ENCODE measurements at places on chromosomes 12 and 14.

GRCh38 chr12:57590479-57590863, 521 bp upstream of the PIP4K2C start:
- DNase-seq, result no peak

GRCh38 chr14:64993266-64993930, 6.7 kb downstream of the FNTB start:
- DNase-seq, result no peak

DNA sequence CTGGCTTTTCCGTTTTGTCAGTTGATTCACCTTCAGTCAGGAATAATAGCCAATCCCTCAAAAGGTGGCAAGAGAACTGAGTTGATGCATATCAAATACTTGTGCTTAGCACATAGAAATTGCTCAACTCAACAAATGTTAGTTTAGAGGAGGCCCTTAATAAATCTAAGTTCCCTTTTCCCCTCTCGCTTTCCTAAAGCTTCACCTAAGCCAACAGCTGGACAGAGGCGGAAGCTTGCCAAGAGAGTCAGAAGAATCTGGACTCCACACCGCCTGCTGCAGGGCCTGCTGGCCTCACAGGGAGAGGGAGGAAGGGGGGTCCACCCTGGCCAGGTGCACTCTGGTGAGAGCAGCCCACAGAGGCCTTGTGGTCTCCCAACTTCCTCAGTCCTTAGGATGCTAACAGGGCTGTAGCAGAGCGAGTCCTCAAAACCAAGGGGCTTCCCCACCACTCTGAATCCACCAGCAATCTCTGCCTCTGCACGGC, 213.1 kb downstream of the CHST11 start:
- DNase-seq, result peak; percentile 66

- DNase-seq, result no peak
These were observed 962.6 kb downstream of the AACS start for GRCh38 chr12:126027825-126028224.

DNA sequence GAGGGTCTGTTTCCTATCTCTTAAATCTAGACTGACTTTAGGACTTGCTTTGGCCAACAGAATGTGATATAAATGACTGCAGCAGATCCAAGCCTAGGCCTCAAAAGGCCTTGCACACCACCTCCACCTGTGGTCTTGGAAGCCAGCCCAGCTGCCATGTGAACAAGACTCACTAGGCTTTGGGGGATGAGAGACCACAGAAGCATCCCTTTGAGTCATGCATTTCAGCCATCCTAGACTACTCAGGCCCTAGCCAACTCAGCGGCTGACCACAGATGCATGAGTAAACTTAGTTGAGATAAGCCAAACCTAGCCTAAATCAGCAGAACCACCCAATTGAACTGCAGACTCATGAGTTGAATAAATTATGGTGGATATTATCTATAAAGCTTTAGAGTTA, 87.7 kb downstream of the KCNH5 start:
- DNase-seq, result peak; percentile 91

GRCh38 chr14:104794993-104795780, at the start of gene AKT1:
TSS of gene AKT1 (minus strand) at chr14:104795748. CDS start at chr14:104792643, 3,105 bp downstream.
- no peak for DNase-seq

DNA sequence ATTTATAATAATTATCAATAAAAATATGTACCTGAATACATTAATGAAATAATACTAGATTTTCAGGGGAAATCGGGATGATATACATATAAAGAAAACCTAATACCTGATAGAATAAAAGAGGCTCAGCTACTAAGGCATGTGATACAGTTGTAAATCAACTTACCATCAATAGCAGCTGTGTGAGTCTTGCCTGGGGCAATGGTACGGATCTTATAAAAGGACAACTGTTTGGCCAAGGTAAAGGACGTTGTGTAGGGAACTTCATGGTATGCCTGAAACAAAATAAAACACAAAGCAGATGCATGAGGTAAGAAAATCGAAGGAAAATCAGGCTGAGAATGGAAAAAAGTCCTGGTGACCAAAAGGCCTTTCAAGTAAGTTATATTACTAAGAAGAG, 25.4 kb downstream of the NEK9 start:
- no peak for DNase-seq

DNA sequence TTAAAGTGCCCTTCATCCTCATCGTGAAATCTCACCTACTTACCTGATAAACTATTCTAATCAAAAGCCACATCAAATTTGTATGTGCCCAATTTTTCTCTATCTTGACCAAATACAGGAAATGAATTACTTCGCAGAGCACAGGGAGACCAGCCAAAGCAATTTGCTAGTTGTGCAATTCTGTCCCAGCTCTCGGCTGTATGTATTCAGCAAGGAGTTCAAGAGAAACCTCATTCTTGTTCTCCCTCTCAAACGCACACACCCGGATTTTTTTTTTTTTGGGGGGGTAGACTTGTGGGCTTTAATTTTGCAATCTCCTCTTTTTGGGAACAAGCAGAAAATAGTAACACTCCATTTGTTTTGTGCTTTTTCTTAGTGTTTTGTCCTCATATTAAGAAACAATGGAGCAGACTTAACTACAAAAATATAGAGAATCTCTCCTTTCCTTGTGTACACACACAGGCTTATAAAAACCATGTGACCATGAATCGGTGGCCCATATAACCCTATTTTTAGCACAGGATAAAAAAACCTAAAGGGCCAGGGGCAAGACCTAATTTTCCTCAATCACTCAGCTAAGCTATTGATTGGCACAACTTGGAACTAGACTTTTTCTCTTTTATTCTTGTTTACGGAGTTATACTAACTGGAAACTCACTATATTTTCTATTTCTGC, 64.2 kb downstream of the MBIP start:
- DNase-seq, result no peak

- no peak for DNase-seq
These were observed 77.9 kb downstream of the BHLHE41 start for GRCh38 chr12:26046906-26047305.

DNA sequence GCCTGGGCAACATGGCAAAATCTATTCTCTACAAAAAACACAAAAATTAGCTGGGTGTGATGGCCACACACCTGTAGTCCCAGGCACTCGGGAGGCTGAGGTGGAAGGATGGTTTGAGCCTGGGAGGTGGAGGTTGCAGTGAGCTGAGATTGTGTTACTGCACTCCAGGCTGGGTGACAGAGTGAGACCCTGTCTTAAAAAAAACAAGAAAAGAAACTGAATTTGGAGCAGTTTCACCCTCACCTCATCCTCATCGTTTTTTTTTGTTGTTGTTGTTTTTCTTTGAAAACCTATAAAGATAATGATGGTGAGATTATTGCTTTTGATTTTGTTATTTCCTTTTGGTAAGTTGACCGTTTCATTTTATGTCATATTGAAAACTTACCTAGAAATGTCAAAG, 60.7 kb downstream of the SLC38A6 start:
- no peak for DNase-seq

GRCh38 chr14:28744126-28744525, 22.5 kb upstream of the FOXG1 start:
- no peak for DNase-seq

- DNase-seq, result no peak
These were observed 6.4 kb upstream of the CCDC60 start for GRCh38 chr12:119328111-119328510.

DNA sequence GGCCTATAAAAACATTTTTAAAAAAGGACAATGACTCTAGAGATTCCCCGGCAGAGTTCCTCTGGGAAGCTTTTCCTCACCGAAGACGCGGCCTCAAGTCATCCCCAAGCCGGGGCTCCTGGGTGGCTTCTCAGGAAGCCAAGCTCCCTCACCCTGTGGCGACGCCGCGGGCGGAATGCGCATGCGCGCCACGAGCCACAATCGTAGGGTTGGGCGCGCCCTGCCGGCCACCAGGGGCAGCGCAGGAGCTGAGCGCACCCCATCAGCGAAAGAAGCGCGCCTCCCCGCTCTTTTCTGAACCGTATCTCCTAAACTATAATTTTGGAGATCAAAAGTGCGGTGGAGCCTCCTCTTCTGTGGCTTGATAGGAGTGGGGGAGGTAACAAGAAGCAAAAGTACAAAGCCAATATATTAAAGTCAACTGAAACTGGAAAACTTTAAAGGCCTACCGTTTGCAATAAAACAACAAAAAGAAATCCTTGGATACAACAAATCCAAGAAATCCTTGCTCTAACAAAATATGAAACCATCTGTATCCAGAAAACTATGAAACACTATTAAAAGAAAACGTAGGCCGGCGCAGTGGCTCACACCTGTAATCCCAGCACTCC, 17.4 kb upstream of the CHFR start:
- DNase-seq, result peak; percentile 46

GRCh38 chr12:75656648-75657047, 145.2 kb upstream of the KRR1 start:
- DNase-seq, result peak; percentile 82

- DNase-seq, result peak; percentile 56
These were observed 242.5 kb upstream of the ATP2B1 start for GRCh38 chr12:89951050-89951693.

DNA sequence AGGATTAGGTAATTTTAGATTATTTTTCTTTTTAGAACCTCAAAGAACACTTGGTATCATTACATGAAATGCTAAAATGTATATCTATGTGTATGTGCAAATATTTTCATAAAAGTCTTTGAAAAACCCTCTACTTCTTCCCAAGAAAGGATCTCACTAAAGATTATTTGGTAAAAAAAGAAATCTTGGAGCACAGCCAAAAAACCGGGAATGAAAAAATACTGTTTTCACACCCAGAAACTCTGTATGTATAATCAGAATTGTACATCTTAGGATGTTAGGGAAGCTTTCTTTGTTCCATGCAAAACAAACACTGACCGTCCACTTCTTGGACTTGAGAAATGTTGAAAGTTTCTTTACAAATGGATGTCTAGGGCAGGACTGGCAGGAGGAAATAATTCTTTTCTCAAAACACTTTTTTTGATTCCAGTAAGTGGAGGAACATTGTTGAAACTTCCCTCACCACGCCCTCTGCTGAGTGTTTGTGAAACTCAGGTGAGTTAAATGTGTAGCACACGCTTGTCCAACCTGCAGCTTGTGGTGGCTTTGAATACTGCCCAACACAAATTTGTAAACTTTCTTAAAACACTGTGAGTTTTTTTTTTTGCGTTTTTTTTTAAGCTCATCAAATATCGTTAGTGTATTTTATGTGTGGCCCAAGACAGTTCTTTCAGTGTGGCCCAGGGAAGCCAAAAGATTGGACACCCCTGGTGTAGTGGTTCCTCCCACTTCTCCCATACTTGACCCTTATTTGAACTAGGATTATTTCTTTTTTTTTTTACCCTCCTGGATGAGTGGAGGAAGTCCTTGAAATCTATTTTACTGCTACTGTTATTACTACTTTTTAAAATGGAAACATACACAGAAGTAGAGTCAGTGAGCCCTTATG, 26.6 kb downstream of the FBXO34 start:
- DNase-seq, result no peak

GRCh38 chr14:87175175-87175574, 817.8 kb downstream of the GALC start:
- no peak for DNase-seq

DNA sequence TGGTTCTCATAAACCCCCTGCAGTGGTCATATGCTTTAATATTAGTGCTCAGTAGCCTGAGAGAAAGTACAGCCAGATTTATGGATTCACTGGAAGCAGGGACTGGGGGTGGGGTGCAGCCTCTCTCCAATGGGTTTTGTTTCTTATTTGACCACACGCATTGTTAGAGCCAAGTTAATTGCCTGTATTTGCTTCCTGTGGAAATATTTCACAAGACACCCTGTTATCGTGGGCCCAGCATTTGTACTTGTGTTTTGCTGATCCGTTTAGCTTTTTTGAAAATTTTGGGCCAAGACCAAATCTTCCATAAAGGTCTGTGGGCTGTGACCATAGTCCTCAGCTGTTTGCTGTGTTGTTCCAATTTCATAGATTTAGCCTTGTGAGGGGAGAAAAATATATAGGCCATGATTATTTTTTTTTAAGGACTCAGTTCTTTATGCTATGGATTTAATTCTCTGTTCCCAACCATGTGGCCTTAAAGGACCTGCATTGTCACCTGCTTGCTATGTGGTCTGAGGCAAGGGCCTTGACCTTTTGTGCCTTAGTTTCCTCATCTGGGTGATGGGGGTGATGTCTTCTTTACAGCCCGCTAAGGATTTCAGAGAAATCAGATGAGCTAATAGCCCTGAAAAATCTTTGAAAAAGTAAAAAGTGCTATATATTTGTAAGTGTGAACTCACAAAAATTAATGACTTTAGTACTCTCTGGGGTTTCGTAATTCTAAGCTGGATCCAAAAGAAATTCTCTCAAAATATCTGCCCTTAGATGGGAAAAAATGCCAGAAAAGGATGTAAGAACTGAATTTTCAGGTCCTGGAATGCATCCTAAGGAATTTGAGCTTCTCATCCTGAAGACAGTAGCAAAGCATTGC, 370.2 kb downstream of the DPF3 start:
- peak; percentile 79 for DNase-seq

- DNase-seq, result peak; percentile 9
These were observed 77.7 kb downstream of the NTS start for GRCh38 chr12:85951823-85952222.

DNA sequence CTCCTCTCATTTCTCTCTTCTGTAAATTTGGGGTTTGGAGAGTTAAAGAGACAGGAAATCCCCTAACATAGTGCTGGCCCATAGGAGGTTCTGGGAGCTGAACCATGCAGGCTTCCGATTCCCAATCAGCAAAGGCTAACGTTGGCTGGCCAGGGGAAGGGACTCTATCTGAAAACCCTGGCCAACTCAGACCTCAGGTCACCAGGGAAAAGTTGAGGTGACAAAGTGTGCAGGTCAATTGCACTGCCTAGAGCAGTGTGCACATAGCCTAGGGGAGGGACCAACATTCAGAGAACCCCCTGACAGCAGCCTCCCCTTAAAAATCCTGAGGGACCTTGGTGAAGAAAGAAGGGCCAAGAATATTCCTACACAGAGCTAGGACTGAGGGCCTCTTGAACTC, 38.9 kb downstream of the TTC7B start:
- no peak for DNase-seq

DNA sequence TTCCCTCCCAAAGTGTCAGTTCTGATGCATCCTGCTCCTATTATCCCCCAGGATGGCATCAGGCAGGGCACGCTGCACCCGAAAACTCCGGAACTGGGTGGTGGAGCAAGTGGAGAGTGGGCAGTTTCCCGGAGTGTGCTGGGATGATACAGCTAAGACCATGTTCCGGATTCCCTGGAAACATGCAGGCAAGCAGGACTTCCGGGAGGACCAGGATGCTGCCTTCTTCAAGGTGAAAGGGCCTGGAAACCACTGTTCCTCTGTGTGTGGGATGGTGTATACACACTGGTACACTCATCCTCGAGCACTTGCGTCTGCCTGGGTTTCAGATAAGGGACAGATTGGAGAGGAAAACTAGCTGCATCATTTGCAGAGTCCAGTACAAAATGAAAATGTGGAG, 1.0 kb downstream of the IRF9 start:
- no peak for DNase-seq

All from fibroblast of lung (primary cell).